ENCODE measurements at places on chromosomes 3 and 15. TPM values are rescaled to one million over a fixed set of nuclear protein-coding genes. Genes with fewer than 3 reads are reported as not detected.

Gene IGSF11
- total RNA-seq, result not detected

Gene CLDN18
- total RNA-seq, result not detected

Gene LDHAL6B
- not detected for total RNA-seq

Gene GOLGA8T
- total RNA-seq, result not detected

Gene CCR9
- 0.28 TPM for total RNA-seq

Gene ZNF662
- total RNA-seq, result 0.10 TPM

Gene SPINK8
- total RNA-seq, result not detected

Gene CEMIP
- total RNA-seq, result not detected

Gene VPS13C
- total RNA-seq, result 76.7 TPM

Gene GRK7
- not detected for total RNA-seq

Gene ATP8B4
- total RNA-seq, result 19.9 TPM

Gene SIDT1
- 25.5 TPM for total RNA-seq

DNA sequence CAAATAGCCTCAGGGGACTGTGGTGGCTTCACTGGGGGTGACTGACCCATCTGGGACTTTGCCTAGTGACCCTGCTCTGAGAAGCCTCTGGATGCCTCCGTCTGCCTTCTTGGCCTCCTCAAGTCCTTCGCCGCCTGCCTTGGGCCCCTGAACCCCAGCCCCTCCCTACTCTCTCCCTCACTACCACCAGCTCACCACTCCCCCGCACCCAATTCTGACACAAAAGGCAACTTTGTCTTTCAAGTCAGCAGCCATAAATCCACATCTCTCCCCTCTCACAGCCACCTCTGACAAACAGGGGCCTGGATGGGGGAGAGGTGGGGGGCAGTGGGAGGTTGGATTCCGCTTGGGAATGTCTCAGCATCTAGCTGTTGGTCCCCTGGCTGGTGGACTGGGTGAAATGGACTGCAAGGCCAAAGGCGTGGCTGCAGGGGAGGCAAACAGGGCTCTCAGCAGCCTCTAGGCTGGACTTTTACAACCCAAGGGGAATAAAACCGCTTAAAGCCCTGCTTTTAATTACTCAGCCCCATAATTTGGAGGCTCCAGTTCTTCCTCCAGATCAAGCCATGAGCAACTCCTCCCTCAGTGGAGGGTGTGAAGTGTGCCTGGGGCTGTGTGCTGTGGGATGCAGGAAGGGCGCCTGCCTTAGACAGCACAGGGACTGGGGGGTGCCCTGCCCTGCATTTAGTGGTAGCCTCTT lies 33.4 kb downstream of the IGDCC3 start:
- no peak for DNase-seq

GRCh38 chr3:81164806-81165205 lies 596.6 kb downstream of the GBE1 start:
- DNase-seq, result no peak

GRCh38 chr3:141379250-141379966 lies 11.1 kb downstream of the ZBTB38 start:
- DNase-seq, result peak; percentile 58

- DNase-seq, result no peak
Observed at GRCh38 chr15:27324886-27325615, 354.1 kb downstream of the GABRG3 start.

GRCh38 chr15:41020829-41021228 lies 67.6 kb downstream of the CHAC1 start:
- no peak for DNase-seq

DNA sequence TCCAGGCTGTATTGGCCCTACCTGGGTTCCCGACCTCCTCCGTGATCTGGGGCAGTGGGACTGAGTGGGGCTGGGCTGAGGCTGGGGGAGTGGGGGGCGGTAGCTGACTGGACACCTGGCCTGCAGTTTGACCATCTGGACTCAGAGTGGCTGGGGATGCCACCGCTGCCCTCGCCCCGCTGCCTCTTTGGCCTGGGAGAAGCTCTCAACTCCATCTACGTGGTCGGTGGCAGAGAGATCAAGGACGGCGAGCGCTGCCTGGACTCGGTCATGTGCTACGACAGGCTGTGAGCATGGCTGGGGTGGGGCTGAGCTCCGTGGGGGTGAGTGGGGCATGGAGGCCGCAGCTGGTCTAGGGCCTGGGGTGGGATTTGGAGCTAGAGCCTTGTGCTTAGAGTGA lies 2.7 kb downstream of the KLHL40 start:
- no peak for DNase-seq

- DNase-seq, result no peak
Observed at GRCh38 chr15:79659691-79660090, 227.6 kb downstream of the MINAR1 start.

DNA sequence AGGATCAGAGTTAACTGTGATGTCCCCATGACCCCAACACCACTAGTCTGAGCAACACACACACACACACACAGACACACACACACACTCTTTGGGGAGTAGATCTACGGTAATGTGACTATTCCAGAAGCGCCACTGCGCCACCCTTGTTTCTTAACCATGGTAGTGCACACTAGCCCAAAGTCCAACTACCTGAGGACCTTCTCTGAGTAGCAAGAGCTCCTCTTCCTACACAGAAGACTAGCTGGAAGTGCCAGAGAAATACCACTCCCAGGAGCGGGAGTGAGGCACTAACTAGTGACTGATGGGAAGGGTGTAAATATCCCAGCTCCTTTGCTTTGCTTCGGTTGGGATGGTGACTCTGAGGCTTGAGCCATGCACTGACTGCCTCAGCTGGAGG lies 96.0 kb upstream of the EIF1B start:
- no peak for DNase-seq

All from activated CD4-positive, alpha-beta memory T cell treated with anti-CD3 and anti-CD28 coated beads, Interleukin-2, amount 10 ng/mL, durations not matched to agents 7 days and 5 days (primary cell).